Activated T-cell treated with anti-CD3 and anti-CD28 coated beads for 24 hours (primary cell): ENCODE measurements at places on chromosomes 16 and 17.

GRCh38 chr17:65022751-65023700 lies 33.5 kb downstream of the GNA13 start:
- DNase-seq: peak; percentile 21

DNA sequence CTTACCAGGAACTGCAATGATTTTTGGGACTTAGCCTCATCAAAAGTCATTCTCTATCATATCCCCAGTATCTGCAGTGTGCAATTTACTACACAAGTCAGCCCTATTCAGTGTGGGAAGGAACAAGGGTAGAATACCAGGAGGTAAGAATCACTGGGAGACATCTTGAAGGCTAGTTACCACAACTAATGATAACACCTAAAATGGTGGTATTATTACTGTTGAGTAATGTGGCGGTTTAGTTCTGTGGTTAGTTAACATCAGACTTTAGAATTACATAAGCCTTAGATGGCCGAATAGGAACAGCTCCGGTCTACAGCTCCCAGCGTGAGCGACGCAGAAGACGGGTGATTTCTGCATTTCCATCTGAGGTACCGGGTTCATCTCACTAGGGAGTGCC lies 567.9 kb upstream of the CDH11 start:
- no peak for DNase-seq

DNA sequence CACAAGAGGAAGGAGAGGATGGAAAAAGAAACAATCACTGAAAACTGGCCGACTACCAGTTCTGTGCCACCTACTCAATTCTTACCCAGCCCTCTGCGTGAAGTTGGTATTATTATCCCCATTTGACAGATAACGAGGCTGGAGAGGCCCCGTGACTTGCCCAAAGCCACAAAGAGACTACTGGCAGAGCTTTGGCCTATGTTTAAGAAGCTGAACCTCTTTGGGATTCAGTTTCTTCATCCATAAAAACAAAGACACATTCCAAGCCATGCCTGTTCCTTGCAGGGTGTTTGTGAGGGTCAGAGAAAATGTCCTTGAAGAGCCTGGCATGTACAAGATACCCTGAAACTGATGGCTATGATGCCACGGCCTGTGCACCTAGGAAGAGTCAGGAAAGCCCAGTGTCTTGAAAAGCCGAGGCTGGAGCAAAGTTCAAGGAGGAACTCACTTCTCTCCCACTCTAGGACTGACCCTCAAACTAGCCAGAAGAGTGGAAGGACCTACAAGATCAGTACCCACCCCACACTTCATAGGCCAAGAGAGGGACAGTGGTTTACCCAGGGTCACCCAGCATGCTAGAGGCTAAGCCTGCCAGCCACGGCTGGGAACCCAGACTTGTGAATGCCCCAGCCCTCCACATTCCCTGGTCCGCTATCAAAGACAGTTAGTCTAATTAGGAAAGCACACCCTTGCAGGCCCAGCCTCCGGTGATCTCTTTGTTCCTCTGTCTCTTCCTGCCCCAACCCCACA lies 1.6 kb upstream of the ACSF2 start:
- no peak for DNase-seq

GRCh38 chr16:3131755-3132377 lies 3.0 kb upstream of the ZNF213 start:
- no peak for DNase-seq

GRCh38 chr17:19978805-19979211 lies 1.2 kb upstream of the AKAP10 start:
- no peak for DNase-seq

GRCh38 chr17:4632581-4632920 lies 8.9 kb downstream of the ALOX15 start:
- no peak for DNase-seq

GRCh38 chr17:82333279-82334171 lies at the start of gene SECTM1:
Gene SECTM1 (minus strand): TSS chr17:82333766. CDS start chr17:82327240, 6,526 bp downstream.
- no peak for DNase-seq

GRCh38 chr16:81632392-81633146 lies 146.5 kb upstream of the PLCG2 start:
- DNase-seq: peak; percentile 73

DNA sequence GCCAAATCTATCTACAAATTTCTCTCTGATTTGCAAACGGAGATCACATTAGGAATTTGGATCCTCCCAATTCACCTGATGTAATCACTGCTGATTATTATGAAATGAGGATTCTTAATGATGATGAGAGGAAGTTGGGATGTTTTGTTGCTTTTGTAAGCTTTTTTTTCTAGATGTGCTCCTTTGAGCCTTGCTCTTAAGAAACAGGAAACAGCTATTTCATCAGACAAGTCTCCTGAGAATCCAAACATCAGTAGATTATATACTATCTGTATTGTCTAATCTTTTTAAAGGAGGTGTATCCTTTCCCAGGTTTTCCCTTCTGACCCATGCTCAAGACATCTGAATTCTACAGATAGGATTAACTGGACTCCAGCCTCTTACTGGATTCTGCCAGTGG lies 73.3 kb downstream of the KIF2B start:
- no peak for DNase-seq

GRCh38 chr17:29570521-29570920 lies 2.0 kb downstream of the TP53I13 start:
- no peak for DNase-seq

GRCh38 chr17:9410301-9410700 lies 165.3 kb downstream of the STX8 start:
- no peak for DNase-seq

- no peak for DNase-seq
These were observed 65.7 kb upstream of the NPEPPS start for GRCh38 chr17:47465165-47465564.

DNA sequence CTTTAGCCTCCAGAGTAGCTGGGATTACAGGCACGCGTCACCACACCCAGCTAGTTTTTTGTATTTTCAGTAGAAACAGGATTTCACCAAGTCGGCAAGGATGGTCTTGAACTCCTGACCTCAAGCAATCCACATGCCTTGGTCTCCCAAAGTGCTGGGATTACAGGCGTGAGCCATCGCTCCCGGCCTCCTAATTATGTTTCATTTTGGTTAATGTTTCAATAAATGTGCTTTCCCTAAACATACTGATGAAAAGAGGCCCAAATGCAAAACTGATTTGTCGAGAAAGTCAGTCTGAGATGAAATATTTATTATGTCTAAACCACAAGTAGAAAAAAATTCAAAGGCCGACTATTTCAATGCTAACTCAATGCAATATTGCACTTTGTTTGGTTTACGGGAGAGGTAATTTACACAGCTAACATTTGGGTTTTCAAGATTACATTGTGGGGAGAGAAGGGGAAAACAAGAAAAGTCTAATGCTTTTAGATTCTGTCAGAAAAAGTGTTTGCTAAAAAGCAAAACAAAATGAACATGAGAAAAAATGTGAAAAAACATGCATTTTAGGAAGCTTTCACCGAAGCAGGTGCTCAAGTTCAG lies 9.8 kb downstream of the STAT3 start:
- DNase-seq: no peak

DNA sequence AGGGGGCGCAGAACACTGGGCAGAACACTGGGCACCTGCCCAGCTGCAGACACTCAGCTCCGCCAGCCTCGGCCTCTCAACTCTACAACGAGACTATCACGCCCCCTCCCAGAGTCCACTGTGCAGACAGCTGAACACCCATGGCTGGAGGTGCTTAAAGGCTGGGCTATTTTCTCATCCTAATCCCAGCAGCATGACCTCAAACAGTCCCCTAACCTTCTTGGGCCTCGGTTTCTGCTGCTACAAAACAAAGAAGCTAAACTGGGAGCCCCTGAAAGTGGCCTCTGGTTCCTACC lies 27.7 kb upstream of the ZNF469 start:
- no peak for DNase-seq

GRCh38 chr16:86455116-86455515 lies 55.2 kb upstream of the FOXF1 start:
- no peak for DNase-seq

DNA sequence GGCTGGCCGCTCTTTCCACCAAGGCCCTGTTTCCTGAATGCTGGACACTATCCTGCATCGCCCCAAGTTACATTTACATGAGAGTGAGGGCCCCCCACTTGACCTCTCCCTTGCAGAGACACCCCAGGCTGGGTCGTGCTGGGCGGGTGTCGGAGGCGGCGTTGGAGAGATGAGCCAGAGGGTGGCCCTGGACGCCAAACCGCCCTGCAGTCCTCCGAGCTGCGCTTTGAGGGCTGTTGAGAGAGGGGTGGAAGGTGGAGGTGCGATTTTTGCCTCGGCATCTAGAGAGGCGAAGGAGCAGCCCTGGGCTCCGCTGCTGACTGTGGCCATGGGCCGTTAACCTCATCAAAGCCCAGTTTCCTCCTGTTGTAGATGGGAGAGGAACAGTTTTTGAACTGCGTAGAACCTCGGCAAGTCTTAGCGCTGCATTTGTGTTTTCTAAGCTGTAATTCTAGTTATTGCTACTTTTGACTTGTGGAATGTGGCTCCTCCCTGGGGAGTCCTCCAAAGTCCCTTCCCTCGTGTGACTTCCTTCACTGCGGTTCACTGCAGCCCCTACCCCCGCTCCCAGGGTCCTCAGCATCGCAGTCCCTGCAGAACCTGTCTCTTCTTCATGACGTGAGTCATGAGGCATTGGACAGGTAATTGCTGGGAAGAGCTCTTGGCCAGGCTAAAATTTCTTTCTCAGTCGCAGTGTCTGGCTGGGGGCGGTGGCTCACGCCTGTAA lies 986 bp upstream of the ELOB start:
- DNase-seq: no peak

GRCh38 chr17:48882272-48882671 lies 10.3 kb upstream of the ATP5MC1 start:
- DNase-seq: no peak

DNA sequence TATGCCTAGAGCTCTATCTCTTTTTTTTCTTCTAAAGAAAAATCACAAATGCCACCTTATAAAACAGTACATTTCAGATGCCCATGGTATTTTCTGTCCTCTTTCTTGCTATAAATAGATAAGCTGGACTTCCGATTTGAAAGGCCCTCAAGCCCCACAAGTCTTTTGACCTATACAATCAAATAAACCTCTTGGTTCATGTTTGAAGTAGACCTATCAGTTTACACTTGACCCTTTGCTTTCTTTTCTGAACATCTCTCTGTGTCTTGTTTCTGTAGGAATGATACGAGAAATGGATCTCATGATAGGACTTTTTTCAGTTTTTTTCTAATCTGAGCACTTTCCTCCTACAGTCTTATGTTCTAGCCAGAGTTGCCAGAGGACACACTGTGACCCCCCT lies 327.2 kb downstream of the SOX9 start:
- no peak for DNase-seq

DNA sequence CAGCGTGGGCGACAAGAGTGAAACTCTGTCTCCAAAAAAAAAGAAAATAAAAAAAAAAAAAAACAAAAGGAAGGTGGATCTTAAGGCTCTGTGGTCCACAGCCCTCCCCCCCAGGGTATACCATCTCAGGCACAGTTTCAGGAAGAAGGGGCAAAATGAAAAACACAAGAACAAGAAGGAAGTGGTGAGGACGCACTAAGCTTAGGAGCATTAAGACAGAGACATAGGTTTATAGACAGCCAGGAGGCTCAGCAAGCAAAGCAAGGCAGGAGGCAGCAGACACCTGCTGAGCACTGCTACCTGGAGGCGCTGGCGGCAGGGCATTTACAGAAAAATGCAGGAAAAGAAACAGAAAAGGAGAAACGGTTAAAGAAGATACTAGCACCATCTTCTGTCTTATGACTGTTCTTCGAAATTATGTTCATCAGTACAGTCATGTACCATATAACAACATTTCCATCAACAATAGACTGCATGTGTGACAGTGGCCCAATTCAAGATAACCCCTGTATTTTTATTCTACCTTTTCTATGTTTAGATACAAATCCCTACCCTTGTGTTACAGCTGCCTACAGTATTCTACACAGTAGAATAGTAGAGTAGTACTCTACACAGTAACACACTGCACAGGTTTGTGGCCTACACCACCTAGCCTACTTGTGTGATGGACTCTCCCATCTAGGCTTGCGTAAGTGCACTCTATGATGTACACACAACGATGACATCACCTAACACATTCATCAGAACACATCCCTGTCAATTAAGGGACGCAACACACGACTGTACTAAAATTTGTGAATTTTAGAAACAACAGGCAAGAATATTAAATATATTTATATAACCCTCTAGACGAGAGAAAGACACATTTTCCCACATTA lies 62.5 kb downstream of the XPO6 start:
- DNase-seq: no peak

DNA sequence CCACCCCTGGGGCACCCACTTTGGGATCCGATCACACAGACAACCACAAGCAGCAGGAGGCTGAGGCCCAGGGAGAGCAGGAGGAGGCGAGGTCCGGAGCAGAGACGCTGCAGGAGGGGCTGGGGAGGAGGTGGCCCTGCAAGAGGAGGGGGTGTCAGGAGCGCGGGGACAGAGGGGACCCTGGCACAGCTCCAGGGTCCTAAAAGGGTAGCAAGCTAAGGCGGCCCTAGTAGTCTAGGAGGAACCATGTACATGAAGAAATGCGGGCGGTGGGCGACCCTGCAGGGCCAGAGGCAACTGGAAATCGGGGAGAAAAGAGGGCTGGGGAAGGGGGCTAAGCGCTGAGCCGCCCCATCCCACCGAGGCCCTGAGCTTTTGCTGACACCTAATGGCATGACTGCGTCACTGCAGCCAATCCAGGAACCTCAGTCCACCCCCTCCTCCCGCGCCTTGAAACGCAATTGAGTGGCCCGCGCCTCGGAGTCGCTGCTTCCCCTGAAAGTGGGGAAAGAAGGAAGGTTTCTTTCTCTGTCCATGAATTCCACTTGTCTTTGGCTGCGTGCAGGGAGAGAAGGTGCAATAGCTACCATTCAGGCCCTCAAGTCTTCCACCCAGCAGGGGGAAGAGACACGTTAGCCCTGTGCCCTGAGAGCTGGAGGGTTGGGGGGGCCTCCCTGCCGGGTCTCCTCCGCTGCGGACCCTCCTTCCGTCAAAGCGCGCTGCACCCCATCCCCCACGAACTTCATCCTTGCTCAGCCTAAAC lies 1.8 kb downstream of the ASGR1 start:
- peak; percentile 49 for DNase-seq
